Stimulated activated CD8-positive, alpha-beta memory T cell treated with anti-CD3 and anti-CD28 coated beads, Interleukin-7, amount 100 ng/mL, for 24 hours (primary cell): ENCODE measurements at places on chromosomes 1 and 21.
A peak's percentile ranks its signal among the peaks of the same experiment; 100 is the strongest.

DNA sequence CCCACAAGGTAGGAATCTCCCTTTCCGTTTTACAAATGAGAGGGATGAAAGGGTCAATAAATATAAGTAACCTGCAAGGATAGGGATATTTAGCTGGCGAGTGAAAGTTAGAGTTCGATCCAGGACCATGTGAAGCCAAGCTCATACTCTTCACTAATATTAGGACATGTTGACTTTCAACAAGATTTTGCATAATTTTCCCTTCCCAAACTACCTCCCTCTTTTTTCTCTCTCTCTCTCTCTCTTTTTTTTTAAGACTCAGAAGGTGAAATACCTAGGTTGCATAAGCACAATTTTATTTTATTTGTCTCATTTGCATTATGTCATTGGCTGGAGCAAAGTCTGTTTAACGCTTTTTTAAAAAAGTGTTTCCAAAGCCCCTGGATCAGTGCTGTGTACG is 8.1 kb upstream of the MT1HL1 start:
- no peak for DNase-seq

- DNase-seq, result no peak
Measured at GRCh38 chr1:33586795-33587194, 114.3 kb downstream of the ZSCAN20 start.

DNA sequence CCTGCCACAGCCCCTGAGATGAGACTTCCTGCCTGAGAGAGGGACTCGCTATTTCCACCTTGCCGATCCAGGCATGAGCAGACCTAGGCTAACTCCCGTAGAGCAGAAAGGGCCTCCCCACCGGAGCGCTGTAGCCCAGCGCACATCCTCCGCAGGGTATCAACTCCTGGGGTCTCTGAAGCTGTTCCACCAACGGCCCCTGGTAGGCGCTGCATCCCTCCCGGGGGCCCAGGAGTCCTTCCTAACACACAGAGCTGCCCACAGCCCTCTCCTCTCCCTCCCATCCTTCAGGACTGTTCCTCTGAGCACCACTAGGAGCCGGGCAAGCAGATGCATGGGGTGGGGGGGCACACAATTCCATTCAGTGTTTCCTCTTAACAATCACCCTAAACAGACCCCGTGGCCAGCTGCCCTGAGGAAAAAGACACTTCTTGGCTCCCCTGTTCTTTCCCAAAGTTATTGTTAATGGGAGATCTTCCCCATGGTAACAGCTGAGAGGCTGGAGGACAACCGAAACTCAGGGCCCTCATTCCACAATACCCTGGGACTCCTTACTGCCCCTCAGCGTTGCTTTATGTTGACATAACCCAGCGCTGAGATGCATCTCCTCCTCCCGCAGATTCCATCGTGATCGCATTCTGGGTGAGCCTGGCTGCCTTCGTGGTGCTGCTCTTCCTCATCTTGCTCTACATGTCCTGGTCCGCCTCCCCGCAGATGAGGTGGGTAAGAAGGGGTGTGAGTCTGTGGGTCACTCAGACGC is 7.5 kb downstream of the MRAP start:
- DNase-seq, result no peak

DNA sequence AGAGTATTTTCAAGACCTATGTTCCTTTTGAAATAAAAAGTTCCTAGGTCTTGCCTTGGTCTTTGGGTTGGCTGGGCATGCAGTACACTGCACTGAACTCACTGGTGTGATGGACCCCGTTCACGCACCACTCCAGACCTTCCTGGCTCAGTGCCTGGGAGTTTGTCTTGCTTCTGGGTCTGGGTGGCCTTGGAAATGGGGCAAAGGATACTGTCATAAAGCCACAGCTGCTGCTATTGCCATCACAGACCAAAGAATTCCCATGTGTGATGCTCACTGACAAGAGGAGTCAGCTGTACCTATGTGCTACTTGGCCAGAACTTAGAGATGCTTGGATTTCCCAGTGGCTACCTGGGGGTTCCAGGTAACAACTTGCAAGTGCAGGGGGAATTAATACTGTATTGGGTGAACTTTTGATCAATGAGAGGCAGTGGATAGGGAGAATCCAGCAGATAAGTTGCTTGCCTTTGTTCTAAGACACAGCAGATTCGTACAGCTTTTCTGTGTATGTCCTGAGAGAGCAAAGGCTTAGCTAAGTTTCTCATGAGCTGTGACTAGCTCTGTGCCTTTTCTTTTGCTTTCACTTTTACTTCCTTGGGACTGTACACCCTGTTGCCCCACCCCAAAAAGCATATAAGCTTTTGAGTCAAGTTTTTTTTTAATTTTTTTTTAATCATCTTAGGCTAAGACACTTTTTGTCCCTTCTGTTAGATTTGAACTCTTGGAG is 115.3 kb downstream of the RUNX1 start:
- DNase-seq, result no peak

GRCh38 chr1:227729881-227730629 is 5.0 kb downstream of the JMJD4 start:
- no peak for DNase-seq

DNA sequence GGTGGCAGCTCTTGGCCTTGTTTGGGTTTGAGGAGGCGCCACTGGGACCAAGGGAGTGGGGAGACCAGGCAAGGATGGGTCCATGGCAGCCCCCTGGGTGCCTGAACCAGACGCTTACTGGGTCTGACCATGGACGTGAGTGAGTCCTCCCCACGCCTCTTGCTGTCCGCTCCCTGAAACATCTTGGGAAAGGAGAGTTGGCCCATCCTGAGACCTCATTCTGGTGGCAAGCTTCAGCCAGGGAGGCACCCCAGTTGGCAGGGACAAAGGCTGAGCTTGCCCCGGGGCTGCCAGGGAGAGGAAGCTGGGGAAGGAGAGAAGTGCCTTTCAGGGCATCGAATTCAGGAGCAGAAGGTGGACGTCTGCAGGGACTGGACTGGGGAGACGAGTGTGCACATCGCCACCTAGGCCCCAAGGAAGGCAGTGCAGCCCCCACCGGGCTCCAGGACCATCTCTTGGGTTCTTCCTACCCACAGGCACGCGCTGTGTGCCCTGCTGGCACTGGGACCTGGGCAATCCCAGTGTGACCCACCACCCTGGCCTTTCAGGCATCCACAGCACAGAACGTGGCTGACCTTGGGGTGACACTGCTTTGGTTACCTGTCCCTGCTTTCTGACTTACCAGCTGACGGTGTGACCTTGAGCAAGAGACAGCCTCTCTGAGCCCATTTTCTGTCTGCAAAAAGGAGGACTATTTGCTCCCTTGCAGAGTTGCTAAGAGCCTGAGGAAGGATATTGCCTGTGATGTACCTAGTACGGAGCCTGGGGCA is 132.9 kb upstream of the WNT4 start:
- peak; percentile 6 for DNase-seq

- DNase-seq, result no peak
Measured at GRCh38 chr21:31772674-31773555, 41.0 kb upstream of the SCAF4 start.

DNA sequence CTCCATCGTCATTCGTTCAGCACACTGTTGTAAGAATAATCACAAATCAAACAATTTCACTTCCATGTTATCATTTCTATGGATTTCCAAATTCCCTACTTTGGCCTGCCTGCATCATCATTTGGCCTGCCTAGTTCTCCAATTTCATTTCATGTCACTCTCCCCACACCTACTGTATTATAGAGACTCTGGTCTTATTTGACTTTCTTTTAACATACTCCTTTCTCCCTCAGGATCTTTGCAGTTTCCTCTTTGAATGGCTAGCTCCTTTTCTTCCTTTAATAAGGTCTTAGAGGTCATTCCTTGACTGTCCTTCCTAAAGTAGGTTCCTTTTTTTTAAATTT is 36.3 kb upstream of the PODN start:
- no peak for DNase-seq

DNA sequence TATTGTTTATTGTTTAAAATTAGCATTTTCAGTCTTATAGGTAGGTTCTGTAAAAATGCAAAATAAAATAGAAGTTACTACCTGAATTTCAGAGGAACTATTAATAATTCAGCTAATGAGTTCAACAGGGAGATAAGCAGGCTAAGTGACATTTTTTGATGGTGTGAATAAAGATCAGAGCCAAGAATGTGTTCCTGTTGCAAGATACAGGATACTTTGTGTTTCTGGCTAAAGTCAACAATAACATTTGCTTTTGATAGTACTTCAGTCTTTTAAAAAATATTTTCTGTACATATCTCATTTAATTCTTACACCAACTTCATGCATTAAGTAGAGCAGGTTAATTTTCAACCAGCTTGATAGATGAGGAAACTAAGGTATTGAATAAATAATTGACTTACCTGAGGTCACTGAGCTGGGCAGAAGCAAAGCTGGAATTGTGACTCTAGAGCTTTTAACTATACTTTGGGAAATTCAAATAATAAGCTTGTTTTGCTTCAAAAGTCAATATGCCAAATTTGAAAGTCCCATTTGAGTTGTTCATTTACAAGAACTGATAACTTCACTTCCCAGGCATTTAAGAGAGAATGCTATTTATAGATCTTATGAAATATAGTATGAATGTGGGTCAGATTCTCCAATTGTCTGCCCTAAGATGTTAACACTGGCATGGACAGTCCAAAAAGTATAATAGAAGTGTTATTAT is 6.0 kb downstream of the GORAB start:
- DNase-seq, result no peak

DNA sequence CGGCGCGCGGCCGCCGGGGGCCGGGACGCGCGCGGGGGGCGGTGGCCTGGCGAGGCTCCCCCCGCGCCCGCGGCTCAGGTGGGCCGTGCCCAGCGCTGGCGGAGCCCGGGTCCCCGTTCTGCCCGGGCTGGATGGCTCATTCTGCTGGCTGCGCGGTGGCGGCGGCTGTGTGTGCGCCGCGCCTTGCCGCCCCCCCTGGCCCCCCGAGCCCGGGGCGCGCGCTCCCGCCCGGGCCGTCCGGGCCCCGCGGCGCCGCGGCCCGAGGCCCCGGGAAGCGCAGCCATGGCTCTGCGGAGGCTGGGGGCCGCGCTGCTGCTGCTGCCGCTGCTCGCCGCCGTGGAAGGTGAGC is at the start of gene EPHB2:
Gene EPHB2, plus strand, starts transcription at position 139 of the 349 bp plus-strand sequence. Its CDS starts 144 bp downstream, at position 283.
- no peak for DNase-seq

- DNase-seq, result no peak
Measured at GRCh38 chr1:101101360-101101759, 75.8 kb upstream of the DPH5 start.

- no peak for DNase-seq
Measured at GRCh38 chr21:14737922-14738321, 191.8 kb upstream of the SAMSN1 start.
